Activated T-cell treated with anti-CD3 and anti-CD28 coated beads, Interleukin-2, amount 50 U/mL, for 4 hours (primary cell): ENCODE measurements at places on chromosomes 6 and 20. TPM values are rescaled to one million over a fixed set of nuclear protein-coding genes. Genes with fewer than 3 reads are reported as not detected.

GRCh38 chr20:59037386-59037785, 5.2 kb downstream of the PRELID3B start:
- DNase-seq, result no peak

DNA sequence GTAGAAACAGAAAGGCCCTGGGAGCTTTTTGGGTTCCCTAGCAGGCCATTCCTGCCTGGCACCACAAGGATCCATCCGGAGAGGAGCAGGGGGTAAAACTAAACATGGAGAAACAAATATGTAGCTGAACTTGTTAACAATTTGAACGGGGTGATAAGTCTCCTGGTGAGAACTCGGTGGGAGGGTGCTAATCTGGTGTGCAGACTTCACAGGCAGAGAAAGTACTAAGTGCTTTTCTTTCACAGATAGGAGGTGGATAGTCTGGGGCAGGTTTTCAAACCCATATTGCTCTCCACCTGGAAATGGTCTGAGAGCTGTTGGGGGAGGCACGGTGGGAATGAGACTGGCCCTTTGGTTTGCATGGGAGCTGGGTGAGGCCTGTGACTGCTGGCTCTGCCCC, 196.3 kb upstream of the FUT9 start:
- no peak for DNase-seq

DNA sequence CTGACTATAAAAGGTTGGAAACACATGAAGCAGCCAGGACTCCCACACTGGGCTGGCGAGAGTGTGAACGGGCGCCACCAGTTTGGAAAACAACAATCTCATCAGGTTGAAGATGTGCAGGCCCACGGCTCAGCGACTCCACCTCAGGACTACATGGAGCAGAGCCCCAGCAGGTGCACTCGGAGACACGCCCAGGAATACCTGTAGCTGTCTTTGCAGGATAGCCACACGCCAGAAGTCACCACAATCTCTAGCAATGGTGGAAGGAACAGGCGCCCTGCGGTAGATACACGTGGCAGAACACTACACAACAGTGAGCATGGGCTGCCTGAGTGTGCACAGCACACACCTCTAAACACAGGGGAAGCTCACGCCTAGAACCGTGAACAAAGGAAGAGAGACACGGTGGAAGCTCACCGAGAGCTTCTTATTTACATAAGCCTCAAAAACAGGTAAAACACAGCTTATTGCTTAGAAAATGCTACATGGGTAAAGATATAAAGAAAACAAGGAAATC, 28.7 kb upstream of the RPS6KA2 start:
- DNase-seq, result no peak

LPA gene
- total RNA-seq, result not detected

NOX3 gene
- total RNA-seq, result not detected

LAMP5 gene
- not detected for total RNA-seq

HEY2 gene
- not detected for total RNA-seq

CD83 gene
- total RNA-seq, result 27.5 TPM

SLC22A3 gene
- 0.11 TPM for total RNA-seq
